ENCODE measurements at places on chromosomes 3 and 15.

GRCh38 chr15:60510006-60510405, 31.1 kb upstream of the ICE2 start:
- DNase-seq, result no peak

DNA sequence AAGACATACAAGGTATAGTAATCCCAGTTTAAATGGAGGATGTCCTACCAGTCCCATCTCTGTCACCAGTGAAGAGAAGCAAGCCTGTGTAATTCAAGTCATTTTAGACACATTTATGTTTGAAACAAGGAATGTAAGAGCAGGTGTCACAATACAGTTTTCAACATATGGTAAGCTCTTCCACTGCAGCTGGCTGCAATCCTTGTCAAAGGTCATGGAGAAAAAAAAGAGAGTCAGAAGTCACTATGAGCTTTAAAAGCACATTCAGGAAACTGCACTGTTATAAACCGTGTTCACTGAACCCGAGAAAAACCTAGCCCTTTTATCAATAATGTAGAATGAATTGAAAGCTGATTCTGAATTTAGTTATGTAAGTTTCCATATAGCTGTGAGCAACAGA, 206.4 kb downstream of the NAALADL2 start:
- DNase-seq, result no peak

DNA sequence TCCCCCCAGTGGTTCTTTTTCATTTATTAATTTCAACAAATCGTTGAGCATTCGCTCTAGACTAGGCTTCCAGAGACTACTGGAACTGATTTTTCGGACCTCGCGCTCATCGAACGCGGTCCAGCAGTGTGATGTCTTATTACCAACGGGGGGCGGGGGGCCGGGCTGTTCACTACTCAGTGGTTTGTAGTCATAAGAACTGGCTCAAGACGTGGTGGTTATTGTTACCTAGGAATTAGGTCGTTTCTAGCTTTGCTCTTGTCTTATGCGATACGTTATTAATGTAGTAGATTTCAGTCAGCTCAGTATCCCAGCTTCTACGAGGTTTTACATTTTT, 858 bp downstream of the RBM5 start:
- DNase-seq, result peak; percentile 7

- peak; percentile 44 for DNase-seq
These were observed 922 bp downstream of the RAB11A start for GRCh38 chr15:65869954-65870871.

DNA sequence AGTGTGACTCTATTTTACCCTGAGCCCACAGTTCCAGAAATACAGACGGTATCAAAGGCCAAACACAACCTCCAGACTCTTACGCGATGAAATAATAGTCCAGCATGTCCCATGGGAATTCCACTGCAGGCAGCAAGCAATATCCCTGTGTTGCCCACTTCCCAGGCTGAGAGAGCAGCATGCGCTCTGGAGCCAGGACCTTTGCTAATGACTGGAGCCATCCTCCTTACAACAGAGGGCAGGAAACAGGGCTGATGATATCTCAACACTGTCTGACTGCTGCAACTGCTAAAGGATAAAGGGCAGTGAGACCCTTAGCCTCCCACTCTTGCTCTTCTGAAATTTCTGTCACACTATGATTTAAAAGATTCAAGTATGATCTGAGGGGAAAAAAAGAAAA, 34.8 kb downstream of the MCF2L2 start:
- DNase-seq, result no peak

GRCh38 chr3:188196232-188196990, 42.5 kb downstream of the LPP start:
- no peak for DNase-seq

- peak; percentile 92 for DNase-seq
These were observed at the start of gene CCDC9B for GRCh38 chr15:40340740-40341400. CCDC9B (minus strand) TSS chr15:40340939; CDS start chr15:40340819, 120 bp downstream.

- no peak for DNase-seq
These were observed 42.3 kb downstream of the TM4SF18 start for GRCh38 chr3:149291178-149291577.

- DNase-seq, result no peak
These were observed 10.2 kb downstream of the RASL12 start for GRCh38 chr15:65057549-65057940.

DNA sequence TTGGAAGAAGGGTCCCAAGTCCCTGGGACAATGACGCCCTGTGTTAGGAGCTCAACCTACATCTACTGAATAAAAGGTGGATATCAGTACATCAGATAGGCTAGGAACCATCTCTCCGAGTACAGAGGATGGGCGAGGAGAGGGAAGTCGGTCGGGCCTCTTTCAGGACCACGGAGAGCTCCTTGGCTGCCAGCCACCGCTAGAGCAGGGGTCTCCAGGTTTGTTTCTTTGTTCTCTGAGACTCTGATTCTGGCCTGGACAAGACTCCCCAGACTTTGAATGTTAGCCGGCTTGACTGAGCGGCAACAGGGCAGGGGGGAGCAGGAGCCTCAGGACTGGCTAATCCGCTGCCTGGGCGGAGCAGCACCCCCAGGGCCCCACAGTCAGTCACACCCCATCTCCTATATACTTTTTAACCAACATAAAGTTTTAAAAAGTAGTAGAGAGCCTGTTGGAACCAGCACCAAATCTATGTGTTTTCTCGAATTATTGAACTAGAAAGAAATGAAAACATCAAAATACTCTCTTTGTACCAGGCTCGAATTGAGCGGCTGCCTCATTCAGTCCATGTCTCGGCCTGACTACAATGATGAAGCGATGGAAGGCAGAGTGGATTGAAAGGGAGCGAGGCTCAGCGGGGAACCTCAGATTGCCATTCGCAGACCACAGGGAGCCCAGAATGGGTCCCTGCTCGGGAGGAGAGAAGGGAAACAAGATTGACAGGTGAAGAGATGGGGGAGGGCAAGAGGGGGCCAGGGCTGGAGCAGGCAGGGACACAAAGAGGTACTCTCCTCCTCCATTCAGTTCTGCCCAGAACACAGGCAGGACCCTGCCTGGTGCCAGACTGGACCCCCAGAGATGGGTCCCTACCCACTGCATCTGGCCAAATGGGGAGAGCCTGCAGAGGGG, 131.6 kb downstream of the TPRA1 start:
- DNase-seq, result no peak

- peak; percentile 77 for DNase-seq
These were observed 2.1 kb upstream of the GABRA5 start for GRCh38 chr15:26864664-26865191.

GRCh38 chr3:146682171-146682570, 77.0 kb upstream of the PLSCR5 start:
- no peak for DNase-seq

GRCh38 chr3:94529816-94530215, 467.0 kb downstream of the NSUN3 start:
- DNase-seq, result no peak

- no peak for DNase-seq
These were observed 517.4 kb upstream of the GOLIM4 start for GRCh38 chr3:168613151-168613550.

GRCh38 chr3:39541917-39542329, 74.4 kb downstream of the MOBP start:
- DNase-seq, result peak; percentile 35

DNA sequence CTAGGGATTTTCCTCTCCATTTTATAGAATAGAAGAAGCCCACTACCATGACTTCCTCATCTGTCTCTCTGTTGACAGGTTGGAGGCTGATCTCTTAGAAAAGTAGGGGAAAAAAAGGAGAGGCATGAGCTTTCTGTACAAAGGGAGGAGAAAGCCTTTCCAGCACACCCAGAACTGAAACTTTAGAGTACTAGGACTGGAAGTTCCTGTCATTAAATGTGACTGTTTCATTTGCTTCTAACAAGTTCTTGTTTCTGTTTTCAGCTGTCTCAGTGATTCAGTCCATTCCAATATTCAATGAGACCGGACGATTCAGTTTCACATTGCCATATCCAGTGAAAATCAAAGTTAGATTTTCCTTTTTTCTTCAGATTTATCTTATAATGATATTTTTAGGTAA, 39.0 kb downstream of the INTS14 start:
- DNase-seq, result peak; percentile 31

GRCh38 chr3:12347301-12347700, 58.4 kb downstream of the PPARG start:
- no peak for DNase-seq

DNA sequence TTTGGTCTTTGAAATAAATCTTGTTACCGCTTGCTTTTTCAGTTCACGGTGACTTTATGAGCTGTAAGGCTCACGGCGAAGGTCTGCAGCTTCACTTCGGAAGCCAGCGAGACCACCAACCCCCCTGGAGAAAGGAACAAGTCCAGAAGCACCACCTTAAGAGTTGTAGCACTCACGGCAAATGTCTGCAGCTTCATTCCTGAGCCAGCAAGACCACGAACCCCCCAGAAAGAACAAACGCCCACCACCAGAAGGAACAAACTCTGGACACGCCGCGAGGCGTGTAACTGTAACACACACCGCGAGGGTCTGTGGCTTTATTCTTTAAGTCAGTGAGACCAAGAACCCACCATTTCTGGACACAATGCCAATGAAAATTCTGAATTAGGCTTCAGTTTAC, 28.8 kb downstream of the GOLGA6A start:
- no peak for DNase-seq

GRCh38 chr15:66773129-66773873, 71.3 kb downstream of the SMAD6 start:
- no peak for DNase-seq

DNA sequence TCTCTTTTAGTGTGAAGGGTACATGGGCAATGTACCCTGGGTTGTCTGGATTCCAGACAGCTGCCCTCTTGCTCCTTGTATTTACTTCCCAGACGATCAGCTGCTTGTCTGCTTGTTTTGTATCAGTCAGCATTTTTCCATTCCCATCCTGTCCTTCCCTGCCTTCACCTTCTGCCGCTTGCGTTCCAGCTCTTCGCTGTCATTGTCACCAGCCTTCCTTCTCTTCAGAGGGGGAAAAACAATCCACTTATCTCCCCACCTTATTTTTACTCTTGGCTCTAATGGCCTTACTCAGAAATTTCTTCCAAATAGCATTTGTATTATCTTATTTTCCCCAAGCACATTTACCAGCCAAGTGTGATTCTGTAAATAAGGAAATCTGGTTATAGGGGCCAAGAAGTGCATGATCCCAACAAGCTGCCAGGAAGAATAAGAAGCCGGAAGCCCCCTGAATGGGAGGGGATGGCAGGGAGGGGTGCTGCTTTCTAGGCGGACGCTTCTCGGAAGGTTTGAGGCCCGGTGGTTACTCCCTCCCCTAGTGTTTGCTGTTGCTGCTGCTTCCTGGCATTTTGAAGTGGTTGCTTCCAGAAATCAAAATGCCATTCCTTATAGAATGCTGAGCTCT, 497.6 kb downstream of the NTRK3 start:
- no peak for DNase-seq

DNA sequence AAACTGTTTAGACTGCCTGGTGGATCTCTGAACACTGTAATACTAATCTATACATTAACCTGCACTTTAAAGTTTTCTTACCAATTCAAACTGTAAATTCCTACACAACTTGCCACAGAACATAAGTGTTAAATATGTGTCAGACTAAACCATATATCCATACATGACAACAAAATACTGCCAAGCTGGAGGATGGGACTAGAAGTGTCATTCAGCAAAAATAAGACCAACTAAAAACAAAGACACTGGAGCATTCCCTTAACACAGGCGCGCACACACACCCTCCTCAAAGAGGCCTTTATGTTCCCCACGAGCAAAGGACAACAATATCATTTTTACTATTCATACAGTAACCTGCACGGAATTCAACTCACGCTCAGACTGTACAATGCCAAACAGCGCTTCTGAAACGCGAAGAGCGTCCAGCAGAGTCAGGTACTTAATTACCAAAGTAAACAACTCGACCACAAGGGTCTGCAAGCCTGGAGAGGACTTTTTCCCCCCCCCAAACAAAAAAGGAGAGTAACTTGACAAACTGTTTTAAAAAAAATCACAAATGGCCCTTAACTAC, 1.1 kb downstream of the DCUN1D1 start:
- DNase-seq, result no peak

- peak; percentile 74 for DNase-seq
These were observed 35.9 kb downstream of the ITPR1 start for GRCh38 chr3:4528819-4529600.

DNA sequence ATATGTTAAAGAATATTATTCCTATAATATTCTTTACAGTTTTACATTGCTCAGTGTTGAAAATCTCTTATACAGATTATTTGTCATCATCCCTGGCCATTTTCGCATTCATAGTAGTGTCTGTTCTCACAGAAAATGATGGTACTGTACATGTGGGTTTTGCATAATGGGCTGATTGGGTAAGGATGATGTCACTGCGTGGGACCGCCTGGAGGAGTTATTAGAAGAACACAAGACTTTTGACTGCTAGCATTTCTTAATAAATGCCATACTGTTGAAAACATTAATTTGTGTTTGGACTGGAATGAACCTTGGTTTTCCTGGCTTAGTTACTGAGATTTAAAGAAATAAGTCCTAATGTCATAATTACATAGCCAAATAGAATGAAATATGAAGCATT, 20.3 kb downstream of the LRCH3 start:
- peak; percentile 65 for DNase-seq

DNA sequence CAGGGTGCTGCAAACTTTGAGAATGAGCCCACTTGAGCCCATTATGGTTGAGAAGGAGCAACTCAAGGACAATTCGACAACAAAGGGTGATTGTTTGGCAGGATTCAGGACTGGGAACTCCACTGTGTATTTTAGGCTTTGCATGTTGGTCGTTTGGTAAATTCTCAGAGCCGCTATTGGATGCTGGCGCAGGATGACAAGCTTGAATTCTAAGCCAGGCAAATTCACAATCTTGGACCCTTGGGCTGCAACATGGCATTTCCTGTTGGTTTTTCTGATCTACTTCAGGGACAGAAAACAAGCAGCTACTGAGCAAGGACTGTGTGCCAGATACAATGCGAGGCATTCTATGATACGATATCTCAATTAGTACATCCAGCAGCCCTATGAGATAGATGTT, 82.8 kb downstream of the RYR3 start:
- DNase-seq, result no peak

DNA sequence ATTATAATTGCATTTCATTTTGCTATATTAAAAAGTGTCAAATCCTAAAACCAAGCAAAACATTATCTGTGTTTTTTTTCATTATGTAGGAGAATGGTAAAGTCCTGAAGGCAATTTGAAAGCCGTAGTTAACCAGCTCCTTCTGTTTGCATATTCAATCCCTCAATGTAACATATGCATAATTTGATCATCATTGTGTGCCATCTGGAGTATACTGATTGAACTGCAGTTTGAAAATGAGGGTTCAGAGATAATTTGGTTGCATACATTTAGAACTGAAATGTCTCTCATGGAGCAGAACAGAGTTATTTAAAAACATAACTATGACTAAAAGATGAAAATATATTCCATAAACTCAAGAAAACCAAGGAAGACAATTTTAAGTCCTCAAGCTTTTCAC, 518.6 kb downstream of the GBE1 start:
- peak; percentile 40 for DNase-seq

DNA sequence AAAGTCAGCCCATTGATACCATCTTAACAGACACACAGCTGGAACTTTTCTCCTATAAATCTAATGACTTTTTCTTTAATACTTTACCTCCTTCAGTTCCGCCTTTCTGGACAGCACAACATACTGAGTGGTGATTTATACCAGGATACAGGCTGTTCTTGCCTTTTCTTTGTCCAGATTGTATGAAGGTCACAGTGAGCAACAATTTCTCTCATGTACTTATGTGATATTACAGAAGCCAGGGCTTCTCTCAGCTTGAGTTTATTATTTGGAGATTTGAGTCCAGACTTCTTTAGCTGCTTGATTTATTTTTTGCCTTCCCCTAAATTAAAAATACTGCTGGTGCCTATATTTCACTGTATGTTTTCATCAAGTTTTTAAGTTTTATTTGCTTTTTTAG, 976.0 kb downstream of the ROBO2 start:
- no peak for DNase-seq

Measured in Ammon's horn (tissue), 1 donor.